ENCODE measurements at places on chromosomes 6 and 20. TPM values are rescaled to one million over a fixed set of nuclear protein-coding genes. Genes with fewer than 3 reads are reported as not detected.

EPPIN gene
- polyA plus RNA-seq: not detected

CALHM6 gene
- polyA plus RNA-seq: 1.7 TPM

ZBP1 gene
- polyA plus RNA-seq: not detected

CST8 gene
- polyA plus RNA-seq: not detected

OR2B6 gene
- polyA plus RNA-seq: not detected

SCRT2 gene
- polyA plus RNA-seq: not detected

STK4 gene
- 35.1 TPM for polyA plus RNA-seq

DEFB132 gene
- polyA plus RNA-seq: not detected

CYP24A1 gene
- polyA plus RNA-seq: 0.43 TPM
